ENCODE measurements at places on chromosomes 5 and 9.

GRCh38 chr9:95502248-95502647, 14.5 kb downstream of the PTCH1 start:
- DNase-seq: no peak

DNA sequence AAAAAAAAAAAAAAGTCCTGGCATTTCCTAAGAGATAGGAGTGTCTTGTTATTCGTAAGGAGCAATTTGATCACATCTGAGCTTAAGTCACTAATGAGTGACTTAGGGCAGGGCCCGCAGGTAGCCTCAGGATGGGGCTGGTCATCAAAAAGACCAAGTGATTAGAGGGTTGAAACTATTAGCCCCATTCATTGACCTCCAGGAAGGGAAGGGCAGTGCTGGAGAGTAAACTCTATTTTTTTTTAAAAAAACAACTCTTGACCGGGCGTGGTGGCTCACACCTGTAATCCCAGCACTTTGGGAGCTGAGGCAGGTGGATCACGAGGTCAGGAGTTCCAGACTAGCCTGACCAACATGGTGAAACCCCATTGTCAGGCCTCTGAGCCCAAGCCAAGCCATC, 46.2 kb upstream of the IQGAP2 start:
- DNase-seq: no peak

- DNase-seq: no peak
Observed at GRCh38 chr5:120207129-120207528, 257.0 kb upstream of the PRR16 start.

GRCh38 chr9:69768716-69769115, 8.9 kb upstream of the PTAR1 start:
- DNase-seq: peak; percentile 62

DNA sequence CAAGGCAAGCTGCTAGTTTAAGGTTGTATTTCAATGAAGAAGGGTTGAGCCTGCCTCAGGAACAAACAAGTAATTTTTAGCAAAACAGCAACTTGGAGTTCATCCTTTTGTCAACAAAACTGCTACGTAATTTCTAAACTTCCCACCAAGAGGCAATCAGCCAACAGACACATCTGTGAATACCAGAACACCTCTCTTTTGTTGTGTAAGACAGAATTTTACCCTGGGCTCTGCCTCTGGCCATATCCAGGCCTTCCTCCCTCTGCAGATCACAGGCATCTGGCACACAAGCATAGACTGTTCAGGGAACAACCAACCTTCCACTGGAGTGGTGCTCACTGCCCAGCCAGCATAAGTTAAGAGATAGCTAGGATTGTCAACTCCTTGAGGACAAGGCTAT, 409.0 kb downstream of the SPOCK1 start:
- no peak for DNase-seq

- DNase-seq: peak; percentile 28
Observed at GRCh38 chr5:179699616-179700237, 960 bp downstream of the CANX start.

- DNase-seq: peak; percentile 63
Observed at GRCh38 chr5:134905246-134905996, 490 bp downstream of the PCBD2 start.

- DNase-seq: no peak
Observed at GRCh38 chr5:101539315-101539714, 636.2 kb upstream of the ST8SIA4 start.

DNA sequence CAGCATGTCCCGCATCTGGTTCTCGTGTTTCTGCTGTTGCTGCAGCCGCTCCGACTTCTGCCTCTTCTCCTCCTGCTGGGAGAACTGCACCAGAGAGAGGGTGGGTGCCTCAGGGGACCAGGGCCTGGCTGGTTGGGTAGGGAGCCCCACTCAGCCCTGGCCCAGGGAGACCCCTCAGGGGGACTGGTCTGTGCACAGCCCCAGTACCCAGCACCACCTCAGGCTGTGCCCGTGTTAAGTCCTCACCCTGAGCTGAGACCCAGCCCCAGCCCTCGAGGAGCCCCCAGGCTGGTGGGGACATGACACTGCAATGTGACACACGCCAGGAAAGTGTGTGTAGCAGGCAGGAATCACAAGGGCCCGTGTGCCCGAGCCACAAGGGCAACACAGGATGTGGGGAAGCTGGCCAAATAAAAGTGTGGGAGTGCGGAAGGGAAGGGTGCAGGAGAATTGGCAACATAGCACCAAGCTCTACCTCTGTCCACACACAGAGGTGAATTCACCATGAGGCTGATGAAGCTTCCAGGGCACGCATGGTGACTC, 48.2 kb upstream of the FBXW11 start:
- no peak for DNase-seq

GRCh38 chr9:108434036-108434435, 421.8 kb downstream of the ACTL7B start:
- DNase-seq: no peak

Measured in brain microvascular endothelial cell (primary cell).